A549 treated with AZD2906 at 1 μM for 4 hours (cell line): ENCODE measurements at places on chromosomes 7 and 10. TPM values are rescaled to one million over a fixed set of nuclear protein-coding genes. Genes with fewer than 3 reads are reported as not detected.

The TRIM73 gene
- total RNA-seq: 1.3 to 1.8 TPM (median 1.6 TPM) in 5 replicates

The ERVW-1 gene
- 0.07 TPM in 1 of 5 replicates, not detected in the others for total RNA-seq

The MOGAT3 gene
- total RNA-seq: not detected in 5 replicates

The SLC26A3 gene
- total RNA-seq: 0.02 to 0.05 TPM in 2 of 5 replicates, not detected in the others

The EIF5AL1 gene
- total RNA-seq: 2.0 to 3.1 TPM (median 2.5 TPM) in 5 replicates

The SVIL gene
- total RNA-seq: 18.8 to 24.7 TPM (median 20.4 TPM) in 5 replicates

The USP54 gene
- 8.5 to 11.4 TPM (median 10.4 TPM) in 5 replicates for total RNA-seq

The GRM3 gene
- not detected in 5 replicates for total RNA-seq

The TAS2R4 gene
- total RNA-seq: 0.05 to 0.17 TPM (median 0.11 TPM) in 5 replicates

The PRTFDC1 gene
- 15.3 to 19.8 TPM (median 16.4 TPM) in 5 replicates for total RNA-seq

The CUTC gene
- total RNA-seq: 29.5 to 36.4 TPM (median 30.5 TPM) in 5 replicates

The TFAM gene
- total RNA-seq: 61.0 to 91.8 TPM (median 65.9 TPM) in 5 replicates

The WDFY4 gene
- total RNA-seq: 0.03 to 0.11 TPM (median 0.06 TPM) in 4 of 5 replicates, not detected in the other

The GNGT1 gene
- 0.19 TPM in 1 of 5 replicates, not detected in the others for total RNA-seq

The CCL24 gene
- 0.18 TPM in 1 of 5 replicates, not detected in the others for total RNA-seq

The TMEM139 gene
- 0.66 to 1.2 TPM (median 1.2 TPM) in 5 replicates for total RNA-seq

The PPRC1 gene
- 45.5 to 61.2 TPM (median 56.3 TPM) in 5 replicates for total RNA-seq

The MMRN2 gene
- total RNA-seq: 0.40 to 1.4 TPM (median 0.93 TPM) in 5 replicates

The NKX1-2 gene
- 0.02 to 0.05 TPM (median 0.03 TPM) in 5 replicates for total RNA-seq

The SYT15 gene
- 1.9 to 3.0 TPM (median 2.1 TPM) in 5 replicates for total RNA-seq

The AQP1 gene
- total RNA-seq: 0.33 to 0.53 TPM (median 0.45 TPM) in 5 replicates

The SH2B2 gene
- total RNA-seq: 1.5 to 3.7 TPM (median 3.2 TPM) in 5 replicates

The RBP3 gene
- total RNA-seq: not detected in 5 replicates
